ENCODE measurements at places on chromosomes 4 and X. TPM values are rescaled to one million over a fixed set of nuclear protein-coding genes. Genes with fewer than 3 reads are reported as not detected.

- ATAC-seq, result no peak
Observed at GRCh38 chr4:173821036-173821435, 291.0 kb upstream of the HAND2 start.

DNA sequence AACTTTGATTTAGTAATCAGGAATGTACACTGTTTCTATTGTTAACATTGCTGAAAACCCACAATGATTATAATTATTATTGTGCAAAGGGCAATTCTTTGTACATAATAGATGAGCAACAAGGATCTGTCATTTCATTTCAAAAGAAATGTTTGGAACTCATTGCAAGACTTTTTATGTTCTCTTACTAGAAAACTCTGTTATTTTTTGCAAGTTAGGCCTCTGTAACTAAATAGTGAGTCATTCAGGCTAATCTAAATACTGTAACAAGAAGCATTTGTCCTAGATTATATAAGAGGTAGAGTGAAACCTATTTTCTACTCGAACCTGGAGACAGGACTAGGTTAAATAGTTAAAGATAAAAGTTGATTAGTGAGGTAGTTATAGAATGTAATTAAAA is 93.2 kb upstream of the FAM47B start:
- ATAC-seq, result no peak

DNA sequence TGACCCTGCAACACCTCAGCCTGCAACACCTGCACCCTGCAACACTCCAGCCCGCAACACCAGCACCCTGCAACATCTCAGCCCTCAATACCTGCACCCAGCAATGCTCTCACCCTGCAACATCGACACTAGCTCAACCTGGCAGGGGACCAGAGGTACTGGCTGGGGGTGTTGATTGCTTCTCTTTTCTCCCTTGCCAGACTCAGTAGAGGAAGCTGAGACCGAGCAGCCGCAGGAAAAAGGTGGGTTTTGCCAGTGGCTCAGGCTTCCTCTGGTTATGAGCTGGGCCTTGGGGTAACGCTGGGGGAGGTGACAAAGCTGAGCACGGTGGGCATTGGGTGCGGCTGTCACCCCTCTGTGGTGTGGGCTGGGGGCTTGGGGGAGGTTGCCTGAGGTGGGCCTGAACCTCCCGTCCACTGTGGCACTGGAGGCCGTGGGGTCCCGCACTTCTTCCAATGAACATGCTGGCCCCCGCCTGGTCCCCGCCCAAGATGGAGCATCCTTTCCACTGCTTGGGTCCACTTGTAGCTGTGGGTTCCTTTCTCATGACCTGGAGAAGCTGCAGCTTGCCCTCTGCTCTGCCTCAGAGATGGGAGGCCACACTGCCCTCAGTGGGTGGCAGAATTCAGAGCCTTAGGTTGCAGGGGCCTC is 26.0 kb downstream of the SH3TC1 start:
- ATAC-seq, result no peak

GRCh38 chrX:38426785-38427184 is 74.4 kb downstream of the OTC start:
- no peak for ATAC-seq

DNA sequence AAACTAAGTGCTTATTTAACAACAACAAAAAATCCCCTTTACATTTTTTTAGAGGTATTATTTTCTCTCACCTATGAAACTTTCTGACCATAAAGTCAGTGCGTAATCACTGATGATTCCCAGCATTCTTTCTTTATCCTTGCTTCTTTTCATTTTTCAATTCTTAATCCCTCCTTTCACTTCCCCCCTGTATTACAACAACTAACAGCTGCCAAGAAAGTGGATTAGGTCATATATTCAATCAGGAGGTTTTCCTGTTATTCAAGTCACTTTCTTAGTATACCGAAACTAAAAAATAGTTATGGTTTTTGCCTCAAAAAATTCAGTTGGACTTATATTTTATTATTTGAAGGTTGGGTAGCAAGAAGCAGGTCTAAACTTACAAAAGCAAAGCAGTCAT is 2.1 kb upstream of the STAP1 start:
- ATAC-seq, result no peak

DNA sequence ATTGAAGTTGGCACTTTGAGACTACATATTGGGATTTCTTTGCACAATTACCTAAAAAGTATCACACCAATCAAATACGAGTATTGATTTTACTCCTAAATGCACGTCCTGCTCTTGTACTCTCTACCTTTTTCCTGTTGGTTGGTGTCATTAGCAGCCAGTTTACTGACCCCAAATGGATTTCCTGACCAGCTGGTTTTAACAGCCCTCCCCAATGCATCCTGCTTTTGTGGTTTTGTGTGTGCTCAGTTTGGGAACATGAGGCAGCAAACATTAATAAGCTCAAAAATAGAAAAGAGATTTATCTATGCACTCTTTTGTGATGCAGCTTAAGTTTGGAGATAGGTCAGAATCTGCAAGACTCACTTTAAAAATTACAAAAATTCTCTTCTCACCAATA is 230.3 kb downstream of the MAPK10 start:
- ATAC-seq, result no peak

DNA sequence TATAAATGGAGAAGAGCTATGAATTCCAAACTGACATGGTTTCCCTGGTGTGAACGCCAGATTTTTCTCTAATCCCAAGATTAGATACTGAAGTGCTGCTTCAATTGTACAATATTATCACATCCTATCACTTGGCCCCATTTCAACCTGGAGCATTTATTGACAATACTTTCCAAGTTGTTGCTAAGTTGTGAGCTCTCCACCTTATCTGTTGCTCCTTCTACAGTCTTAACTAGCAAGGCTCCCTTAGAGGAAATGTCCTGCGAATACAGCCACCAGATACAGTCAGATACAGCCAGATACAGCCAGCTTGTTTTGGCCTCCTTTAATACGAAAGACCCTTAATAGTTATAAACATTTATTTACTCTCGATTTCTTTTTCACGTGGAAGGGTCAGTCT is 466.3 kb upstream of the FAM241A start:
- no peak for ATAC-seq

DNA sequence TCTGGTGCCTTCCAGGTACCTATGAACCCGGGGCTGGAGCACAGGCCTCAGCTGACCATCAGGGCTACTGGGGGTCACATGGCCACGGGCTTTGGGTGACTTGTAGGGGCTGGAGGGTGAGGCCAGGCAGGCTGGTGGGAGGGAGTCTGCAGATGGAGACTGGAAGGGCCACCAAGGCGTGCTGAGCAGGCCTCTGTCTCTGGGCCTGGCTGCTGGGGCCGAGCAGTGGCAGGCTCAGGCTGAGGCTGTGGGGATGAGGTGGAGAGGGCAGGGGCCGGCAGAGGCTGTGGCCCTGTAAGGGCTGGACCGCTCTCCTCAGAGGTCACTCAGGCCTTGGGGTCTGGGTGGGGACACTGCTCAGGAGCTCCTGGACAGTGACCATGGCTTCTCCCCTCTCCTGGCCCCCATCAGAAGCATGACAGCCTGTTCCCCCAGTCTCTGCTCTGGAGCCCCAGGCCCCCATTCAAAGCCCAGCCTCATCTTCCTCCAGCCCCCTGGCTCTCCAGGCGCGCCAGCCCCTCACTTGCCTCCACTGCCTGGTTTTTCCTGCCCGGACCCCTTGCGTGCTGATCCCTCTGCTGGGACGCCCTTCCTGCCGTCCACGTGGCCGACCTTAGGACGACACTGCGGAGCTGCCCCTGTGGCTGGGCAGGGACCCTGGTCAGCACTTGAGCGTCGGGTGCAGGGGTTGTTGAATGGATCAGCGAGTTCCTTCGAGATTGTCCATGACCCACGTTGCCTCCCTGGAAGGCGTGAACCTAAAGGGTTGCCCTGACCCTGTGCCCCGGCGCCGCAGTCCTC is 11.1 kb upstream of the NAT8L start:
- no peak for ATAC-seq

GRCh38 chrX:8364369-8365141 is 100.1 kb upstream of the VCX3B start:
- no peak for ATAC-seq

DNA sequence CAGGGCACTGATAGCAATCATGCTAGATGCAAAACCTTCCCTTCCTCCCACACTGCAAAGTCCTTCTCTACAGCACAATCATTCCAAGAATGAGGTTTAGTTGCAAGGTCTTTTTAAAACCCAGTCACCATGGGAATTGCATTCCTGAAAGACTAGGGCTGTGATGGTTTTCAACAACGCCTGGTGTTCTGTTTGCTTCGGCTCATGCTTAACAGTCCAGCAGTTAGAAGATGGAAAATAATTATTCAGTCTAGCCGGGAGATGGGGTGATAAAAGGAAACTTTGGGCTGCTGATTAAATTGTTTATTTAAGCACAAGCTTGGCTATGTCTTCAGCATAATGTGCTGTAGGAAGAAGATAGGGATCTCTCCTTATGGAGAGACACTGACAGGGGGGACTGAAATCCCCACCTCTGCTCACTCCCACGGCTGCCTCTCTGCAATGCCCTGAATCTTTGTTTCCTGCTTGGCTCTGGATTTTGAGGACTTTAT is 211.4 kb downstream of the MID1IP1 start:
- ATAC-seq, result no peak

DNA sequence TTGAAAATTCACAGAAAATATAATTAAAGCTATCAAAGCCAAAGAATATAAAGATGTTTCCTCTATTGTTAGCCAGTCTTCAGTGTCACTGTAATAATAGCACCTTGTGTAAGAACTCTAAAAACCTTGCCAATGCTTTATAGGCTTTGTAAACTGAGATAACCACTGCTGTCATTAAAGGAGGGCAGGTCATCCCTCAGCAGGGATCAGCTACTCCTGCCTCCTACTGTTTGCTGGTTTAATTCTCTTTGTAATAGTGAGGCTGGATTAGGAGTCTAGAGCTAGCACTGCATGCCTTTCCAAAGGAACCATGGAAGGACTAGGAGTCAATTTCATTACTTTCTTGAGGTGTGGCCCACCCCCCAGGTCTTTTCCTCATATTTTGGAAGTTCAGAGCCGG is 46.2 kb downstream of the FHIP1A start:
- ATAC-seq, result no peak

- no peak for ATAC-seq
Observed at GRCh38 chr4:38868059-38868960, 704 bp downstream of the FAM114A1 start.

DNA sequence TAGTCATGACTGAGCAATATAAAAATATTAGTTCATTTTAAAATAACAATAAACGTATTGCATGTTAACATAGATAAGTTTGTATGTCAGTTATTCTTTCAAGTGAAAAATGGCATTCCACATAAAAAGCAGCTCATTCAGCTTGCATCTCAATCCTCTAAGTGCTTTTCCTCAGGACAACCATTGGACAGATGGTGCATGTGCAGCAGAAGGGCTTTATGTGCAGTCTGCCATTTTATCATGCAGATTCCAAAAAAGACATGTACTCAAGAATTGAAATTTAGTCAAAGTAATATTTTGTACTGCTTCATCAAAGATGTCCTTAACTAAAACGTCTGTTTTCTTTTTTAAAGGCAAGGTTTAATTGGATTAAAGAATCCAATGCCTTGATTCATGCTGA is 93.4 kb downstream of the RS1 start:
- ATAC-seq, result no peak

DNA sequence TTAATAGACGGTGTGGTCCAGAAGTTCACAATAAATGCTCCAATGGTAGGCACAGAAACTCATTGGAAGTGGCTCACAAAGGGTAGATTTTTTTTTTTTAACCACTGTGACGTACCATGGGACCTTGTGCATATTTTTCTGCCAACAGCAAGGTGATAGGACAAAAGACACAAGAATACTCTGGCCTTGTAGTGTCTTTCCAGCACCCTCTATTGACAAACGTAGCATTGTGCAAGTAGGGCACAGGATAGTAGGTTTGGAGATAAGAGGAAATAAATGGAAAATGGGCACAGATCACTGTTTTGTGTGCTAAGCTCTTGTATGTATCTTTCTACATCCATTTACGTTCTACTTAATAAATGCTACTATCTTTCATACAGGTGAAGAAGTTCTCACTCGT is 2054.9 kb downstream of the PCDH7 start:
- ATAC-seq, result no peak

- no peak for ATAC-seq
Observed at GRCh38 chr4:119525771-119526712, 102.6 kb downstream of the PDE5A start.

GRCh38 chrX:121639781-121640180 is 592.4 kb downstream of the GLUD2 start:
- ATAC-seq, result no peak

DNA sequence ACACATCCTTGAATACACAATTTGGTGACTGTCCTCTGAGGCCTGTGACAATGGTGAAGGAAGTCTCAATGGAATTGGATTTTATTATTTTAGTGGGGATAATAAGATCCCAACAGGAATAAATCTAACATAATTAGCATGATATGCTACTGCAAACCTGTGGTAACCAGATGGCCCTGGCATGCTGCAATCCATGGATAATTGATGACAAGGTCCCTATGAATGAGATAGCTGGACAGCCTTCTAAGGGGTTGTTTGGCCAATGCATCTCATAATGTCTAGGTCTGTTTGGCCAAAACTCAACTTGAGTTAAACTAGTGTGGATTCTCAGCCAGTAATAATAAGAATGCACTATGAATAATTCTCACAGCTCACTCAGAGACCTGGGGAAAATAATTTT is 145.3 kb upstream of the GALNTL6 start:
- ATAC-seq, result no peak

DNA sequence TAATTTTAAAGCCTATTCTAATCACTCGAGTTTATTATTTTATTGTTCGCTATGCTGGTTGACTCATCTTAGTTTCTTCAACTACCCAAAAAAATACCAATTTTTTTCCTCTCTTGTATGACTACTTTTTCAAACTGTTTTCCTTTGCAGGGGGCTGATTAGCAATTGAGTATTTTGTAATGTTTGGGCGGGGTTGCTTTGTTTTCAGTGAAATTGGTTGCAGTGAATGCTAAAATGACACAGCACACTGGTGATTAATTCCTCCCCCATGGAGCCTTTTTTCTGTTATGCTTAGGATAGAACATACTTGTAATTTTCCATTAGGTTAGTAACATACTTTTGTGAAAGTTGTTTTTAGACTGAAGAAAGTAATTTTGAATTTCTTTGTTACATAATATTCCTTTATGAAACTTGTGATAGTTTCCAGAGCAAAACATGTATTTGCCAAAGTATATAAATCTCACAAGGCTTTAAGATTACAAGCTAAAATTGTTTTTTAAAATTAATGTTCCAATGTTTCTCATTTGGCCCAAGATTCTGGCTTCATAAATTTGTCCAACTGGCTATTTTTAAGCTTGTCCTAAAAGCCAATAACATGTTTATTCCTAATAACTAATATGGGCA is 120.4 kb downstream of the CHIC1 start:
- ATAC-seq, result no peak

GRCh38 chr4:152540293-152540674 is 4.4 kb upstream of the FBXW7 start:
- no peak for ATAC-seq

- ATAC-seq, result no peak
Observed at GRCh38 chr4:172628263-172628662, 540.3 kb upstream of the GALNT7 start.

GRCh38 chr4:139833151-139833910 is 167.7 kb downstream of the MGST2 start:
- no peak for ATAC-seq

ADAM29 gene
- not detected for total RNA-seq

EFHC2 gene
- 0.15 TPM for total RNA-seq

FOXO4 gene
- total RNA-seq, result 11.2 TPM

C4orf36 gene
- total RNA-seq, result not detected

XK gene
- not detected for total RNA-seq

GUCY1A1 gene
- not detected for total RNA-seq

RHOXF2B gene
- not detected for total RNA-seq

ZNF674 gene
- total RNA-seq, result 2.0 TPM

UGT2B7 gene
- not detected for total RNA-seq

FREM3 gene
- total RNA-seq, result not detected

THOC2 gene
- 82.6 TPM for total RNA-seq

SMR3B gene
- not detected for total RNA-seq

PAGE4 gene
- not detected for total RNA-seq

VCX2 gene
- not detected for total RNA-seq
